Activated T-cell treated with anti-CD3 and anti-CD28 coated beads, Interleukin-2, amount 50 U/mL, for 72 hours (primary cell): ENCODE measurements at places on chromosomes 11 and 22.
A peak's percentile ranks its signal among the peaks of the same experiment; 100 is the strongest.

DNA sequence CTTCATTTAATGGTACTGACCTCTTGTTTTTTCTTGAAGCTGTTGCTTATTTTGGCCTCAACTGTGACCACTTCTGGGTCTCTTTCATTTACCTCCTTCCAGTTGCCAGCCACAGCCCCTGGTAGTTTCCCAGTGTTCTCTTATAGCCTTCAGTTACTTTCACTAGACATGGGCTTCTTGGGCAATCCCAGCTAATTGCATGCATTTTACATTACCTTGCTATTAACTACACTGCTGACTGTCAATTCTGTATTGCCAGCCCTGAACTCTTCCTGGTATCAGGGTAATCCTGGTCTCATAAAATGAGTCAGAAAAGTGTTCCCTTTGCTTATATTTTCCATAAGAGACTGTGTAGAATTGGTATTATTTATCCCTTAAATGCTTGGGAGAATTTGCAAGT is 195.8 kb upstream of the LARGE1 start:
- no peak for DNase-seq

DNA sequence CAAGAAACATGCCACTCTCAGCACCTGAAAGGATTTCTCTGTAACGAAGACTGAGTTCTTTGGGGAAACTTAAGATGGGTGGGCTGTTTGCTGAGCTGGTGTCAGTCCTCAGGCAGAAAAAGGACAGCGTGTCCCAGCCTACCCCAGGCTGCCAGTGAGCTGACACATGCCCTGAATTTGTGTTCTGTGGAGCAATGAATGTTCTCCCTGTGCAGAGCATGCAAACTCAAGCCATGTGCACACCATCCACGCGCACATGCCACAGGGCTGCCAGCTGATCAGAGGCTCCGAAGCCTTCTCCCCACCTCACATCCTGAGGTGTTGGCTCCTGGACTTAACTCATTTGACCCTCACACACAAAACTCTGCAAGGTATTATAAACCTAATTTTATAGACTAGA is 104.9 kb downstream of the KCNC1 start:
- DNase-seq, result no peak

DNA sequence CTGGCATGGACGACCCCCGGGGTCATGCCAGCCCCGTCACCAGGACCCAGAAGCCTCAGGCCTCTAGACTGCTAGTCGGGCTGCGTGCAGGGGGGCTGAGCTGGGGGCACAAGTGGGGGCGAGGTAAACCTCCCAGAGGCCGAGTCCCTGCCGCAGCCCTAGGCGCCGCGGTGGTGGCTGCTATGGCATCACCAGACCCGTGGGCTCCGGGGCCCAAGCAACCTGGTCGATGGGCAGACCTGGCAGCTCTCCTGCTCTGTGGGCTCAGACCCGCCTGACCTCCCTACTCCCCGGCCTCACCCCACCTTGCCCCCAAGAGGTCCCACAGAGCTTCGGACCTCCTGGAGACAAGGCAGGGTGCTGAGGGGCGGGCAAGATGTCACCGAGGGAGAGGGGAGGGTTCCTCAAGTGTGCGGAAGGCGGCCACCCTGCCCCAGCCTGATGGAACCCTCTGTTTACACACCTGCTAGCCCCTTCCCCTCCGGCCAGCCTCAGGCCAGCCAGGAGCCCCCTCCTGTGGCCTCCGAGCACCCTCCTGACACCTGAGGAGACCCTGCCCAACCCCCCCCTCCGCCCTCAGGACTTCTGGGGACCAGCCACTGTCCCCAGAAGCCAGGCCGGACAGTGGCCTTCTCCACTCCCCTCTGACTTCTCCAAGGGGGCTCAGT is 9.4 kb downstream of the IGF2 start:
- DNase-seq, result no peak

GRCh38 chr11:67261946-67262681 is 4.2 kb upstream of the GRK2 start:
- DNase-seq, result no peak

GRCh38 chr11:65492637-65493366 is 6.0 kb upstream of the MALAT1 start:
- DNase-seq, result peak; percentile 61

- no peak for DNase-seq
Observed at GRCh38 chr11:130709531-130709930, 206.7 kb downstream of the SNX19 start.

GRCh38 chr22:17931400-17931825 is 92.9 kb downstream of the MICAL3 start:
- no peak for DNase-seq

- DNase-seq, result no peak
Observed at GRCh38 chr11:67301951-67302516, 1.3 kb upstream of the SSH3 start.

DNA sequence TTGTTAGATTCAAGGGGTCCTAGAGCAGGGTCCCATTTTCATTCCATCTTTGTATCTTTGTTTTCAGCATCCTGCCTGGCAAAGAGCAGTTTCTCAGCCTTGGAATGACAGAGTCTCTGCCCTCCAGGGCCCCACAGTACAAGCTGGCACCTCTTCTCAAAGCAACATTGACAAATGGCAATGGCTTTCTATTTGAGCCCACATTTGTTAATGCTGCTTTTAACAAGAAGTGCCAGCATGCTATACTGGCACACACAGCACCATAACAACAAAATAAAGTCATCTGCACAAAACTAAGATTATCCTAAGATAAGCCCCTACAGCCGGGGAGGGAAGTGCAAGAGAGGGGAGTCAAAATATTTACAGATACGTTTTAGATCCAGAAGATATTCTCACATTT is 309.7 kb upstream of the C11orf87 start:
- DNase-seq, result no peak

DNA sequence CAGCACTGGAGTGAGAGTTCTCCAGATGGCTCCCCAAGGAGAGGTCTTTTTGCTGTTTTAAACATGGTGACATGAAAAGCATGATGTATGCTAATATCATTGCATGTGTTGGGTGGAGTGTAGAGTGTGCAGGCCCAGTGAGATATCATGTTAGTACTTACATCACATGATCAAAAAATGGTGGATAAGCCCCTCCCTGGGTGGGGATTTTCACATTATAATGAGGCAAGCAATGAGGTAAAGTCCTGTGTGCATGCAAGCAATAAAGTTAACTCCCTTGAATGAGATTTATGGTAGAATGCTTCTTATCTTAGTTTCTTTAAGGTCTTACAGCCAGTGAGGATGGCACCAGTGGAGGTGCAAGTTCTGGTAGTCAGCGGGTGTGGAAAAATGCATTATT is 8.5 kb downstream of the FAM111B start:
- no peak for DNase-seq

DNA sequence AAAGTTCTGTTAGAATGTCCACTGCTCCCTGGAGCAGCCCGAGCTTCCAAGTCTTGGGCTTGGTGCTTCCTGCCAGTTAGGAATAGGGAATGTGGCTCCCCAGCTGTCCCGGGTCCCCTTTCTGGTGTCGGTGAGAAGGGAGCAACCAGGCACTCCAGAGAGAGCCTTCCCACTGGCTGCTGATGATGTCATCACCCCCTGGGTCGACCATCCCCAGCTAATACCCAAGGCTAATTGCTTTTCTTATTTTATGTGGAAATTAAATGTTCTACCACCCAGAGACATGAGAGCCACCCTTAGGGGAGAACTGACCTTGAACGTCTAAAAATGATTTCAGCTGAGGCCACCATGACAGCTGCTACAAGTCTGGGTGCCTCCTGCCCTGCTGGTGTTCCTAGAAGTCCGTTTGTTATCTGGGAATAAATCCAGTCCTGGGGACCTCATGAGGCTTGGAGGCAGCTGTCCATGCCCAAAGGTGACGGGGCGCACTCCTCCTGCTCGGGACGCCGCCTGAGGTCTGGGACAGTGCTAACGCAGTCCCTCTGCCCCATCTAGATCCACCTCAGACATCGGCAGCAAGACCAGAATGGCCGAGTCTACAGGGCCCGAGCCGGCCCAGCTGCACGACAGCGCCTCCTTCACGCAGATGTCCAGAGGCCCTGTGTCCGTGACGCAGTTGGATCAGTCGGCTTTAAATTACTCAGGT is 42.3 kb downstream of the C11orf91 start:
- no peak for DNase-seq

GRCh38 chr11:123239191-123240150 is 44.4 kb upstream of the CLMP start:
- no peak for DNase-seq

DNA sequence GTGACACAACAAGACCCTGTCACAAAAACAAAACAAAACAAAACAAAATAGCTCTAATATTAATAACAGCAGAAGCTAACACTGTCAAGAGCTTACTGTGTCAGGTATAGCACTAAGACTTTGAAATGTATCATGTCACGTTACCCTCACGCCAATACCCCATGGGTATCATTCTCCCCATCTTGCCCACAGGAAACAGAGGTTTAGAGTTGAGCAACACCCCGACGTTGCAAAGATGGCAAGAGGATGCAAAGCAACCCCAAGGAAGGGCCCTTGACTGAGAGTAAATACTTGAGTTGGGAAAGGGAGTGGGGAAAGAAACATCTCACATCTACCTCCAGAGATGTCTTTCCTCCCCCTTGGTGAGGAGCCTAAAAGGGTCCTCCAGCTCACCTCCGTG is 366.8 kb downstream of the LARGE1 start:
- no peak for DNase-seq

DNA sequence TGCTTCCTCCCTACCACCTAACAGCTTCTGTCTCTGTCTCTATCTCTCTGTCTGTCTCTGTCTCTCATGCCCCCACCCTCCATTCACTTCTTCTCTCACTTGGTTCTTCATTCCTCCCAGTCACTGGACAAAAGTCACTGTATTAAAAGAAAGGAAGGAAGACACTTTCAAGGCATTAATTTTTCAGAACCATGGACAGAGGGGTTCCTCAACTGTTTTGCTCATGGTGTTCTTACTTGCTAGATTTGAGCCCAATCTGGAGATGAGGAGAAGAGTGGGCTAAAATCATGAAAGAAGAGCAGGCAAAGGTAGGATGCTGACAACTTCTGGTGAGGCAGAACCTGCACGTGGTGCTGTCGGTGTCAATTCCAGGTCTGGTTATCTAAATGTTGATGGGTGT is 116.7 kb upstream of the LARGE1 start:
- no peak for DNase-seq

DNA sequence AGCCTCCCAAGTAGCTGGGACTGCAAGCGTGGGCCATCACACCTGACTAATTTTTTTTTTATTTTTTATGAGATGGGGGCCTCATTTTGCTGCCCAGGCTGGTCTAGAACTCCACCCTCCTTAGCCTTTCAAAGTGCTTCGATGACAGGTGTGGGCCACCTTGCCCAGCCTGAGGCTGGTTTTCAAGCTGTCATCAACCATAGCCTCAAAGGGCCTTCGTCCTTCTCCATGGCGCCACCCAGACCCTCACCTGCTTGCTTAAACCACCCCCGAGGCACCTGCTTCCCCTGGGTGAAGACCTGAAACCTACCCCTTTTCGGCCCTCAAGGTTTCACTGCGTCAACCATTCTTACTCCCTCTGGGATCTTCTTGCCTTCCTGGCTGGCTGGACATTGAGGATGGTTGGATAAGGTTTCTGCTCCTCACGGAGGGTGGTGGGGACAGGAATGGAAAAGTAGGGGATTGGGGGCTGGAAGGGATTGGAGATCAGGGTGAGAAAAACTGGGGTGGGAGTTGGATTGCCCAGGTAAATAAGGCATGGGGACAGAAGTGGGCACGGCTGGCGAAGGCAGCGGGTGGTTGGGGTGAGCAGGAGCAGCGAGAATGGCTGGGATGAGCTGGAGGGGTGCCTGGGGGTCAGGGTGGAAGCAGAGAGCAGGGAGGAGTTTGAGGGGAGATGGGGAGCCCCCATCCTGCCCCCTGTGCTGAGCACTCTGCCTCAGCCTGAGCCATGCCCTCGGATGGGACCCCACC is 2.8 kb upstream of the ACR start:
- DNase-seq, result no peak

DNA sequence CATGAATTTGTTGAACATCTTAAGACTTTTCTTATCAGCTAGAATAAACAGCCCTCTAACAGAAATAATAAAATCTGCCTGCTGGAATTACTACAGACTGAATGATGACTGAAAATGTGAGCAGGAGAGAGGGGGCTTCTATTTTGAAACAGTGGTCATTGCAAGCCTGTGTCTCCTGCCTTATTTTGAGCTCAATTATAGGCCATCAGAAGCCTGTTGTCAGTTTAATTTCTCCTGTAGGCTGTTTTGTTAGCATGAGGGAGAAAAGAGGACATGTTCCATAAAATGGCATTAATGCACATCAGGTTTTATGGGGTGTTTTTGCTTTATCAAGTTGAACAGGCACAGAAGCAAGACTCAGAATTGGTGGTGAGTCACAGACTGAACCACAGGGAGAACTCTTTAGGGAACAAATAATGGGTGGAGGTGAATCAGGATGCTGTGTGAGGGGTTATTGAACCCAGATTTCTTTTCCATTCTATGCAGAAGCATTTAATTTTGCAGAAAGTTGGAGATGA is 129.1 kb downstream of the PARVA start:
- DNase-seq, result no peak

DNA sequence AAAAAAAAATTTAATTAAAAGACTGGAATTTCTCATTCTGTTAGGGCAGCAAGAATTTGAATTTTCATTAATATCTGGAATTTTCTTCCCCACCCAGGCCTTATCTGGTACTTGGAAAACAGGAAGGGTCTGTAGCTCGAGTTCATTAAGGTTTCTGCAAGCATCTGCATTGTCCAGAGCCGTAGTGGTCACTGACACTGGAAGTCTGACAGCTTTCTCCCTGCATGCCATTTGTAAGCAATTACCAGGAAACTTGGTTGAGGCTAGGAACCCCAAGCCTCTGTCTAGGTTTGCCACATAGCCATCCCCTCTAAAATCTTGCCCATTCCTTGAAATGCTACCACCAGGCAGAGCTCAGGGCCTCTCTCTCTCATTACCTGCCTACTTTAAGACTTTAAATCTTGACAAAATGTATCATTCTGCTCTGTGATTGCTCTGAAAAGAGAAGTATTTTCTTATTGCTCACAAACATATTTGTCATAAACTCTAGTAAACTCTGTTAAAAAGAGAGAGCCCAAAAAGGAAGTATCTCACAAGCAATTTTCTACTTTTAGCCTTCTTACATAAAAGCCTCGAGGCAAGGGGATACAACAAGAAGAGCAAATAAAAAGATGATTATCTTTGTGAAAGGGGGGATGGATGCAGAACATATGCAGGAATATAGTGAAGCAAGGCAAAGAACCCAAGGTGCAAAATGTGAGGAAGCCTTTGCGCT is 5.5 kb upstream of the PGM2L1 start:
- DNase-seq, result no peak

DNA sequence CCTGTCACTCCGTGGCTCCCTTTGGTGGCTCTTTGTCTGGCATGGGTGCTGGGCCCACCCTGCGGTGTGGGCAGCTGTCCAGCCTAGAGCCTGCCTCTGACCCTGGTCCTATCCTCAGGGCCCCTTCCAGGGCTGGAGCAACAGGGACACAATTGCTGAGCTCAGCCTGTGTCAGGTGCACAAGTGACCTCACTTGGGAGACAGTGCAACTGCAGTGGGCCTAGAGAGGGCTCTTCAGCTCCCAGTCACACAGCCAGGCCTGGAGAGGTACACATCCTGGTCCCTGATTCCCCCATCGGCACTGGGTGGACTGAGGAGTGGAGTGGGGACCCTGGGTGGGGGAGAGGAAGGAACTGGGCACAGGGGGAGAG is 43.9 kb downstream of the RTN4R start:
- DNase-seq, result no peak
